ENCODE measurements at places on chromosomes 11 and 22. TPM values are rescaled to one million over a fixed set of nuclear protein-coding genes. Genes with fewer than 3 reads are reported as not detected.

DNA sequence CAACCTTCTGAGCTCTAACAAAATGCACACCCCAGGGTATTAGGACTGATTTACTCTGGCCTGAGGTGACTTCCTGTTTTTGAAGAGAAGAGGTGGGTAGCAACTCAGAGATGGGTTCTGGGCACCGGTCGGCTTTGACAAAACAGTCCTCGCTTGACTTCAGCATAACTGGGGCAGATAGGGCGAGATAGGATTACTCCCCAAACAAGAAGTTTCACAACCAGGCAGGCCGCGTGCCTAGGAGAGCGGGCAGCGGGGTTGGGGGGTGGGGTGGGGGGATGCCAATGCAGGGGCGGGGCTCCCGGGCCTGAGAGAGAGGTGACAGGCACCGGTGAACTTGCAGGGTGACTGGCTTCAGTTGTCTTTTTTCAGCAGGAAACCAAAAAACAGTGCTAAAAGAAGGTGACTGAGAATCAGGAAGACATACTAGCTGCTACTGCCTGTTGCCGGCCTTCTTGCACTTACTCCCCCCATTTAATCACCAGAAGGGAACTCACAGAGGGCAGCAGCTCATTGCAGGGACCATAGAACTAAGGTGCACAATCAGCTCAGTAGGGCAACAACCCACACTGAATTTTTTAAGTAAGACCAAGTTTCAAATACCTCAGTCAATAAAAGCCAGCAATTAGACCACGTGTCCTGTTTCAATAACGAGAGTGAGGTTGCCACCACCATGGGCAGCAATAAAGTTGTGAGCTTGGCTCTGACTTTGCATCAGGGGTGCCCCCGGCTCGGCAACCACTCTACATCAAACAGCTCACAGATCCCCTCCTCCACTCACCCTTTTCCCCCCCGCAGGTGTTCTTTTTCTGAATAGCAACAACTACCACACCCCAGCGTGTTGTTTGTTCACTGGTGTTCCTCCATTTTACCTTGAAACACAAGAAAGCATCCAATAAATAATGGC lies 37.2 kb upstream of the ETS1 start:
- DNase-seq, result no peak

- DNase-seq, result no peak
Measured at GRCh38 chr11:83641511-83641910, 355.3 kb upstream of the CCDC90B start.

DNA sequence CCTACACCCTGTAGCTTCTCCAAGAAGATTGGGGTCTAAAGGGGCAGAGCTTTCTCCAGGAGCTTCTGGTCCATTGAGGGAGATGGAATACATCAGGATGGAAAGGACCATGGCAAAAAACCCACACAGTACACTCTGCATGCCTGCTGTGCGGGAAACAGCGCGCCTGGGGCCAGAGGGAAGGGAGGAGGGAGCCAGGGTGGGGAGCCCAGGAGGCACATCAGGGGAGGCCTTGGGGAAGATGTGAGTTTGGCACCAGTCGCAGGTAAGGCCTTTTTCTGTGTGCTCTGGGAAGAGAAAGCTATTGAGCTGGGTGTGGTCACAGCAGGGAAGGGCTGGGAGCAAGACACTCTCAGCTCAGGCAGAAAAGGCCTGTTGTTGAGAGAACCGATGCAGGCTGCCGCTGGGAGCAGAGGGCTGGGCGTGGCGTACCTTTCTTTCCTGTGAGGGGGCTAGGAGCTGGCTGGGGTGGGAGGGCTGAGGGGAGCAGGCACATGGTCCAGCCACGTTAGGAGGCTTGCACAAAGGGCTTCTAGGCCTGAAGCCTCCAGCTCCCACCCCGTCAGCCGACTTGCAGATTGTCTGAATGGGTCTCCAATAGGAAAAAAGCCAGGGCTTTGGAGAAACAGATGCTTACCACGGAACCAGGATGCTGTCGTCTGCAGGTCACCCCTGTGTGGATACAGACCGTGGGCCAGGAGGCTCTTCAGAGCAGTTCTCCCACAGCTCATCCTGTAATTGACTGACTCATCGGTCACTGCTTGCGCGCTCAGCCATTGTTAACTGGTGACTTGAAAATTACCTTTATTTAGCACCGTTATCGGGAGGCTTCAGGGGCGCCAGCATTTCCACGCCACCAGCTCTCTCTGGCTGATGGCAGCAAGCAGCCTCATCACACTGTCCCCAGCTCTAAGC lies 237.3 kb downstream of the ST3GAL4 start:
- DNase-seq, result no peak

DNA sequence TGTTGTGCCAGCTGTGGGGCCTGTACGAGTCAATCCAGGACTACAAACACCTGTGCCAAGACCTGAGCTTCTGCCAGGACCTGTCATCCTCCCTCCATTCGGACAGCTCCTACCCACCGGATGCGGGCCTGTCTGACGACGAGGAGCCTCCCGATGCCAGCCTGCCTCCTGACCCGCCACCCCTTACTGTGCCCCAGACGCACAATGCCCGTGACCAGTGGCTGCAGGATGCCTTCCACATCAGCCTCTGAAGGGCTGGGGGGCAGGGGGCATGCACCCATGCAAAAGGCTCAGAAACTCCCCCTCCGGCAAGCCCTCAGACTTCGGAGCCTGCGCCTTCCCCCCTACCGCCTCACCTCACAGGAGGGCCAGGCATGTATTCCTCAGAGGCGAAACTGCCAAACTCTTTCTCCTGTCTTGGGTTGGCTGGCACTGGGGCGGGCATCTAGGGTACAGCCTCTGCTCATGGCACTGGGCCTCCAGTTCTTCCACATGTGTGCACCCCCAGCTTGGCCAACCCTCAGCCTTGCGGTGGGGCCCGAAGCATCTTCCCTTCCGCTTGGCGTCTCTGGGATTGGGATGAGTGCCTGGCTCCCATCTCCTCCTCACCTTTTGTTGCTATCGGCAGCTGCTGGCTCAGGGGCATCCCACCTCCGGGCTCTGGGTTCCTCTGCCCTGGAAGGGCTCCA lies 1.2 kb downstream of the FAM89B start:
- no peak for DNase-seq

- no peak for DNase-seq
Measured at GRCh38 chr11:65067446-65067845, 9.1 kb upstream of the NAALADL1 start.

GRCh38 chr11:19721176-19721575 lies 8.5 kb downstream of the NAV2 start:
- DNase-seq, result no peak

Gene RFPL3
- polyA plus RNA-seq, result not detected

DNA sequence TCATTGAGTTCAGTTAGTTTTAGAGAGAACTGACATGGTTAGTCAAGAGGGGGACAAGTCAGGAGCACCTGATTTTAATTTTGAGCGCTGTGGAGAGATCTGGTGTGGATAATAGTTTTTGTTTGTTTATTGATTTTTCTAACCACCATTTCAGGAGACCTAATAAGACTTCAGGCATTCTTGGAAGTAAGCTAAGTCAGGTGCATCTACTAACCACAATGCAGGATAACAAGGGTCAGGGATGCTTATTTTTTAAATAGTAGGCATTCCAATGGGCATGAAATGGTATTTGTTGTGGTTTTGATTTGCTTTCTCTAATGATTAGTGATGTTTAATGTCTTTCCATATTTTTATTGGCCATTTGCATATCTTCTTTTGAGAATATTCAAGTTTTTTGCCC lies 212.1 kb downstream of the NAV2 start:
- no peak for DNase-seq

GRCh38 chr11:128497061-128497775 lies 90.1 kb downstream of the ETS1 start:
- DNase-seq, result no peak

GRCh38 chr11:94449437-94449836 lies 44.2 kb downstream of the MRE11 start:
- DNase-seq, result no peak

DNA sequence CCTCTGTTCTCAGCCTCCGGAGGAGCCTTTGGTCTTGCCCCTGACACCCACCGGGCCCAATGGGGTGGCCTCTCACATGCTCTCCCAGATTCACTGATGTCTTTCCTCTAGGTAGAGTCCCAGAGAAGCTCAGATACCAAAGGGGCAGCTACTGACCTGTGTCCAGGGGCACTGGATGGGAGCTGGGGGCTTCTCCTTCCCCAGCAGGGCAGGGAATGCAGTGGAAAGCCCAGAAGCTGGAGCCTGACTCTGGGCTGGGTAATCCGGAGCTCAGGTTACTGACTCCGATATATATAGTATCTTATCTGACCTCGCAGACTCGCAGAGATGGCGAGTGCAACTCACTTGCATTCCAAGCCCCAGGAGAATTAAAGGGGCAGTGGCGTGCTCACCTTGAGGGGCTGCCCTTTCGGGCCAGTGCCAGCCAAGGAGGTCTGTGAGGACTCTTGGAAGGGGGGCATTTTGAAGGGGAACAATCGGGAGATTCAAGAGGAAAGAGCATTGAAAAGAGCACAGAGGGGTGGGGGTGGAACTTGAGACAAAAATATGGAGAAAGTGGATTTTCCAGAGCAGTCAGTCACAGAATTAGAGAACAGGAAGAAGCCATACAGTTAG lies 2.5 kb downstream of the USP2 start:
- DNase-seq, result no peak

GRCh38 chr11:118313242-118313641 lies 8.7 kb downstream of the CD3E start:
- DNase-seq, result no peak

GRCh38 chr11:64107303-64107702 lies 58.6 kb downstream of the MACROD1 start:
- DNase-seq, result no peak

DNA sequence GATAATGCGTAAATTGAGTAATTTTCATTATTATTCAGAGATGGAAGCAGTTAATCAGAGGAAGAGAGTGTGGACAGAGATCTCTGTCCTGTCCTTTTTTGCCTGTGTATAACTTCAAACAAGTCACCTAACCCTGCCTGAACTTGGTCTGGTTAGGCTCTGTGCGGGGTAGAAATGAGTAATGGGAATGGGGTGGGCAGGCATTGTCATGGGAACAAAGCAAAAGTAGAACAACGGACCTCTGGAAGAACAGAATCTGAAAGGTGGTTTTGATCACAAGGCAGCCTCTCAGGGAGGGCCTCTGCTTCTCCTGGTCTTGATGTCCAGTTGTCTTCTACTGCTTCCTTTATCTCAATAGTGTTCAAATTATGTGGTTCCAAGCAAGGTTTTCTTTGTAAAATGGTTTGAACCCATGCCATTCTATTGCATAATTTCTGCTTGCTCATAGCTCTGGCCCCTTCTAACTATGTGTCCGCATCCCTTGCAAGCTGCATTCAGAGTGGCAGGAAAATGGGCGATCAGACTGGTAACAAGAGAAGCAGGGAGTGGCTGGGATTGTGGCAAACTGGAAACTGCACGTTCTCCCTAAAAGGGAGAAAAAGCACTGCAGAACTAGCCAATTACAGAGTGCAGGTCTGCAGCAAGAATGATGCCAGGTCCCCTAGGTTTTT lies 76.1 kb downstream of the PRR5L start:
- DNase-seq, result no peak

DNA sequence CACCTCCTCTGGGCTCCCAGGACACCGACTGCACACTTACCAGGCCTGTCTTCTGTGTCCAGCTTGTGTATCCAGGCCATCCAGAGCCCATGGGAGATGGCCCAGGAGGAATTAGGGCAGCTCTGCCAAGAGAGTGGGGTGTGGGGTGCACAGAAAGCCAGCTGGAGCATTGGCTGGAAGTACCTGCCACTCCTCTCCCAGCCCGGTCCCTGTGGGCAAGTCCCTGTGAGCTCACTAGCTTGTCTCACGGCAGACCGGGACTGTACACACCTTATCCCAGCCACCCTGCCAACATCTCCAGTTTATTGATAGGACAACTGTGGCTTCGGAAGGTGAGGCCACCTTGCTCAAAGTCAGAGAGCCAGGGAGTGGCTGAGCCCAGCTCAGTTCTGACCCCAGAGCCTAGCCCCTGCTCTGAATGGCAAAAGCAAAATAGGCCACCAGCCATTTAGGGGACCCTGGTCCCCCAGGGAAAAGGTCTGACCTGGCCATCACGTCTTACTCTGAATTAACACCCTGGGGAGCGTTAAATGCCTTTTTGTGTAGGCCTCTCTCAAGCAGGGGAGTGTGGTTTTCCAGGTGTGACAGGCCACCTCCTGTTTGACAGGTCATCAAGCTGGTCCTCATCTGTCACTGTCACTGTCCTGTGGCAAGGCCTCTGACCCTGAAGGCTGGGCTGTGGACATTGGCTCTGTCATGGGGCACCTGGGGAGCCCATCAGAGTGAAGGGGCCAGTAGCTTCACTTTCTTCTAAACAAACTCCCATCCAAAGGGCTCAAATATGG lies 15.1 kb downstream of the UQCR10 start:
- no peak for DNase-seq

GRCh38 chr22:38830026-38830844 lies 13.6 kb downstream of the NPTXR start:
- no peak for DNase-seq
